ENCODE measurements at places on chromosomes 7 and 10.

GRCh38 chr10:63766745-63767137 is 245.5 kb downstream of the REEP3 start:
- no peak for DNase-seq

DNA sequence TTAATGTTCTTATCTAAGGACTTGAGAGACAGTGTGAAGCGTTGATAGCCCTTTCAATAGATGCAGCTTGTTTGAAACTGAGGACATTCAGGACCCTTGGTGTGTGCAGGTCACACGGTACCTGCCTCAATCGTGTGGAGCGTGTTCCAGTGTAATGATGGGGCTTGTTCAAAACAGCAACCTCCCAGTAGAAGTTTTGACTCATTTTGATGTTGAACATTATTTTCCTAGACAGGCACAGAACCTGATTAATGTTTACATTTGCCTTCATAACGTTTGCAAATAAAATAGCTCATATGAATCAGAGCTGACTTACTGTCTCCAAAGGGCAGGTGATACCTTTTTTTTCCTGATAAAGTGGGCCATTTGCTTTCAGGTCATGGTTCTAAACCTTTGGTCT is 21.3 kb downstream of the RBM17 start:
- DNase-seq = no peak

GRCh38 chr7:120740348-120740747 is 117.6 kb downstream of the TSPAN12 start:
- no peak for DNase-seq

- no peak for DNase-seq
Measured at GRCh38 chr7:138349841-138350700, 110.0 kb upstream of the TRIM24 start.

- DNase-seq = no peak
Measured at GRCh38 chr10:87712913-87713616, 53.4 kb downstream of the PAPSS2 start.

DNA sequence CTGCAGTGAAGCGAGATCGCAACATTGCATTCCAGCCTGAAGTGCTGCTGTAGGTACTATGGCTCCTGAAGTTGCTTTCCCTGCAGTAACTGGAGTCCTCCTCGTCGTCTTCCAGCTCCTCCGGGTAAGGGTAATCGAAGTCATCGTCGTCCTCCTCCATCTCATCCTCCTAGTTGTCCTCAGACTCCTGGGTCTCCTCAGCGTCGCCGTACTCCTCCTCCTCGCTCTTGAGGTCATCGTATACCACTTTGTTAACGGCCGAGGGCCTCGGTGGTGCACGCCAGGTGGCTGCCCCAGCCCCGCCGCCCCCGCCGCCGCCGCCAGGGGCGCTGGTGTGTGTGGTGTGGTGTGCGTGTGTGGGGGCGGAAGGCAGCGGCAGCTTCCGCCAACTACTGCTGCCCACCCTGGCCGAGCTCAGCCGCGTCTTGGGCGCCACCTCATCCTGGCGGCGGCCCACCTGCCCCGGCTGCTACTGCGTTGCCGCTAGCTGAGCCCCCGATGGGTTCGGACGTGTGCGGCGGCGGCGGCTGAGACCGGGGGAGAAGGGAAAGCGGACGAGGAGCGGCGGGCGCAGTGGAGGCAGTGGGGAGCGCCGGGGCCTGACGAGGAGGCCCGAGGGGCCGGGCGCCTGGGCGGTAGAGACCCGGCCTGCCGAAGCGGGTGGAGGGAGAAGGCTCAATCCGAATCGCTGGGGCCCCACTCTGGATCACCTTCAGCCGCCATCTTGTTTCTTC is 11.8 kb upstream of the ACBD5 start:
- no peak for DNase-seq

DNA sequence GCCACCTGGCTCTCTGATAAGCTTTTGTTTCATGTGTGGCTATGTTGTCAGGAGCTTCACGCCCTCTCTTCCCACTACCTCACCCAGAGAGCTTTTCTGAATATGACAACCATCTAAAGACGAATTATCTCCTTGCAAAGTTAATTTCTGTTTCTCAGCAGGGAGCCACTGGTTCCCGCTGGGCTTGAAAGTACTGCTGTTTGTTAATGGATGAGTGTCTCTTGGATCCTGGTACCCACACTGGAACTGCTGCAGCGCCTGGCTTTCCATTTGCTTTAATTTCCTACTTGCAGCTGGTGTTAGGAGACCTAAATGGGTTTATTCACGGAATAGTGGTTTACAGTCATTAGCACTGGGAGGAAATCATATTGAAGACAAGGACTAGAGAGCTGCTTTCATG is 267.9 kb upstream of the LRGUK start:
- no peak for DNase-seq

DNA sequence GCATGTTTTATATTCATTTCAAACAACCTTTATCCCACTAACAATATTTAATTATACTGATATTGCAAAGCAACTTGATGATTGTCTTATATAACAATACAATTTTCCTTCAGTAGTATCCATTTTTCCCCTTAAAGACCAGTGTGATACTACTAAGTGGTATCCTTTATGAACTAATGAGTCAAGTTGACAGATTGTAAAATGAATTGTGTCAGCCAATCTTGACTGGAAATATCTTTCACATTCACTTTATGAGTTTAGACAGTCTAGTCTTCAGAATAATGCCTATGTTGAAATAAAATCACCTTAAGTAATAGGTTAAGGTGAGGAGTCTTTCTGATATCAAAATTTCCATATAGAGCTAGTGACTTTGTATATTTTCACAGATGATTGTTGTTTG is 950.0 kb upstream of the CELF2 start:
- DNase-seq = no peak

DNA sequence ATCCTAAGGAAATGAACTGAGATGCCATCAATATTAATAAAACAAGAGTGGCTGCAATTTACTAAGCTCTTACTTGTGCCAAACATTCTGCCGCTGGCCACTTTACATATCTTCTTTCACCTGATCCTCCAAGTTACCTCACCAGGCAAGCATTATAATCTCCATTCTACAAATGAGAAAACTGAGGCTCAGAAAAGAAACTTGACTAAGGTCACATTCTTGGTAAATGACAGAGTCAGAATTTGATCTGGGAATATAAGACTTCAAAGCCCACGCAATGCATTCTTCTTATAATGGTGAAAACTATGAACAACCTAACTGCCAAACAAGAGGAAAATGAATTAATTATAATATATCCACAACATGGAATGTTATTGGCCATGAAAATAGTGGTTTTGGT is 46.1 kb upstream of the SMNDC1 start:
- DNase-seq = no peak

- DNase-seq = no peak
Measured at GRCh38 chr10:132624847-132625471, 87.4 kb downstream of the INPP5A start.

DNA sequence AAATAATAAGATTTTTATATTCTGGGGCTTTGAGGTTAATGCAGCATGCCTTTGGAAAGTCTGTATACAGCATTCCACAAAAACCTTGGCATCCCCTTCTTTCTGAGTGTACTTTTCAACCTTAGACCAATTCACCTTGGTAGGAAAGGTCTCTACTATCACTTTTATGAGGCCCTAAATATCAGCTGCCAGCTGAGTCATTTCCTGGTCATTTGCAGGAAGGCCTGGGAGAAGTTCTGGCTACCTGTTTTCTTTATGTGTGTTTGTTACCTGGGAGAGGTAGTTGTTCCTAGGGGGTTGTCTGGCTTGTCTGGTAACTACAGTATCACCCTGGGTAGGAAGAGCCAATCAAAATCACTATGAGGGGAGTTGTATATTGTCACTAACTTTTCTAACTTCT is 4.1 kb downstream of the SPAM1 start:
- DNase-seq = no peak

DNA sequence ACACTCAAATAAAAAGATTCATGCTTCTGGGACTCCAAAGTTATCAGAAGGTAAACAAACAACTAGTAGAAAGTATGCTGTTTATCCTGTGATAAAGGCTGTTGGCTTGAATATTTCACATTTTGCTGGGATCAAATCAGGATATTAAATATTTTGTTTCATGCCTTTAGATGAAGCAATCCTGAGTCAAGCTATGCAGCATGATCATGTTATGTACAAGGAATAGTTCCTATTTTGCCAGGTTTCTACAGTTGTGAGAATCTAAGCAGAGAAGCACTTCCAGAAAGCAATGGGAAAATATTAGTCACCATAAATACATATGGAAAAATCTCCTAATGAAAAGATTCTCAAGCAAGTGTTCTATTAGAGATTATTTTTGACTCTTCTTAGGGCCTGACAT is 262.8 kb upstream of the PCDH15 start:
- DNase-seq = no peak

GRCh38 chr7:53485354-53485753 is 449.9 kb downstream of the POM121L12 start:
- DNase-seq = no peak

GRCh38 chr7:92969061-92969460 is 132.7 kb upstream of the CDK6 start:
- DNase-seq = no peak

GRCh38 chr10:61761825-61762217 is 99.1 kb downstream of the CABCOCO1 start:
- no peak for DNase-seq

GRCh38 chr10:31171402-31172083 is 139.9 kb upstream of the ZNF438 start:
- no peak for DNase-seq

GRCh38 chr10:117454502-117454901 is 79.3 kb upstream of the PDZD8 start:
- DNase-seq = no peak

- no peak for DNase-seq
Measured at GRCh38 chr10:51955696-51956095, 256.3 kb upstream of the CSTF2T start.

DNA sequence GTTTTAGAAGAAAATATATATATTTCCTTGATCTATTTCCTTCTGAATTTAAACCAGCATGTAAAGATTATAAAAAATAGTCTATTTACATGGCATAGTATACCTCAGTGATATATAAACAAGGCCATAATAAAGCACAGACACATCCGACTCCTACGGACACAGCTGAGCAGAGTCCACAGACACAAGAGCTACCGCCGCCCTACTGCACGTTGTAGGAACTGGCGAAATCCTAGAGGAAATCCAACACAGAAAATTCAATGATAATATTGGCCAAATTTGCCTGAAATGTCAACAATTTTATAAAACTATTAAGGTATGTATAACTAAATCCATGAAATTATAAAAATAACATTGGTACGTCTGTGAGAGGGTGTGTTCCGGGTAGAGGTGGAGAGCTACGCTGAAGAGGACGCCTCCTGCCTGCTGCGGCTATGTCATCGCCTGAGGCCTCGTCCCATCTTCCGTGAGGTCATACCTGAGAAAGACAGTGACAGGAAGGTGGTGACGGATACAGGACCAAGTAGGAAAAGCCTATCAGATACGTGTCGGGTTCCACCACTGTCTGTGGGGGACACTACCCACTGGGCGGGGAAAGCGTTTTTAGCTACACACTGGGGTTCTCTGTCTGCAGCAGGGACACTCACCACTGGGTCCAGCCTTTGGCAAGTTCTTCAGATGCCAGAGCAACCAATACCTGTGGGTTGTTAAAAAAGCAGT is 29.3 kb upstream of the NCAPG2 start:
- DNase-seq = no peak

- DNase-seq = no peak
Measured at GRCh38 chr10:95697429-95697828, 3.7 kb upstream of the TCTN3 start.

DNA sequence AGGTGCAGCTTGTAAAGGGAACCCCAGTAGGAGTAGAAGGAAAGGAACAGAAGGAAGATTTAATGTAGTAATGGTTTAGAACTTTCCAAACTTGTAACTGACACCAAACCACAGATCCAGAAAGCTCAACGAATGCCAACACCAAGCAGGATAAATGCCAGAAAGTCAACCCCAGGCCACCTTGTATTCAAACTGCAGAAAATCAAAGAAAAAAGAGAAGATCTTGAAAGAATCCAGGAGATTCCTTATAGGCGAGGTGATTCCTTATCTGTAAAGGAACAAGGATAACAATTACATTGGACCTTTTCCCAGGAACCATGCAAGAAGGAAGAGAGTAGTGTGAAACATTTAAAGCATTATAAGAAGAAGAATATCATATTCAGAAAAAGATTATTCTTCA is 93.6 kb downstream of the NKX6-2 start:
- no peak for DNase-seq

DNA sequence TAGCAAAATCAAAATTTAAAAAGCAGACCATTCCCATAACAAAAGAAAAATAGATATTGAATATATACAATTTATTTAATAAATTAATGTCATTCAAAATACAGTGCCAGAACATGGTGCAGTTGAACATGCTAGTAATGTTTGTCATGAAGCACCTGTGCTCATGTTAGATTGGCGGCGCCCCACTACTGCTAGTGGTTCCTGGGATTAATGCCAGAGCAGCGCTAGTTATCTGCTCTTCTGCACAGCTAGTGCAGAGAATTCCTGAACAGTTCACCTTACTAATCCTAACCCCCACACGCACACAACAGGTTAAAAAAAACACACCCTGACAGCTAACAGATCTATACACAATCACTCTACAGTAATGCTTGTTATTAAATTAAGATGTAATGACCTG is 23.4 kb downstream of the KBTBD2 start:
- no peak for DNase-seq

DNA sequence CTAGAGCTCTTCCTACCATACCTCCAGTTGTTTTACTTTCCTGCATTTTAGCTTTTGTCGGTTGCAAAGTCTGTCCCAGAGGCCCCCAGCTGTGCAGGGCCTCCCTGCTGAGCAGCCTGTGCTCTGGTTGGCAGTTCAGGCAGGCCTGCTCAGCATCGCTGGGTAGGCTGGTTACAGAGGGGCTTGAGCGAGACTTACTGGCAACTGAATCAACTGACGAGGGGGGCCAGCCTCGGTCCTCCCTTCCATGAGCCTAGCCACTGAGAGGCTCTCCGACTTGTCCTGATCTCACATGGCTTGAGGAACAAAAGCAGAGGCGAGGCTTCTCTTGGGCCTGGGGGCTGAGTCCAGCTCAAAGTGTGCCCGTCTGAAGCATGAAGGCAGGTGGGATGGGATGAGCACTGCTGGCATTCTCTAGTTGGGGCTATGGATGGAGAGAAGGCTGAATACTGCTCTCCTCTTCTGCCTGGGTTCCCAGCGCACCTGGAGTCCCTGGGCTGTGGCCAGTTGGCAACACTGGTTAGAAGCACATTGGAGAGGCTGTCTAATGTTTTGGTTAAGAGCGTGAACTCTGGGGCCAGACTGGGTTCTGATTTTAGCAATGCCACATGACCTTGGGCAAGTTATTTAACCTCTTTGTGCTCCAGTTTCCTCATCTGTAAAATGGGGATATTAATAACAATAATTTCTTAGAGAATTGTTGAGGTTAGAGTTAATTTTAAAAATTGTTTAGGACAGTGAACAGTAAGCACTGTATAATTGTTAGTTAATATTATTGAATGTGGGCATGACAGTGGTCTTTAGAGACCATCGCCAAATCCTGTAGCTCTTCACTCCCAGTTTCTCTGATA is 6.9 kb upstream of the SFRP5 start:
- no peak for DNase-seq

DNA sequence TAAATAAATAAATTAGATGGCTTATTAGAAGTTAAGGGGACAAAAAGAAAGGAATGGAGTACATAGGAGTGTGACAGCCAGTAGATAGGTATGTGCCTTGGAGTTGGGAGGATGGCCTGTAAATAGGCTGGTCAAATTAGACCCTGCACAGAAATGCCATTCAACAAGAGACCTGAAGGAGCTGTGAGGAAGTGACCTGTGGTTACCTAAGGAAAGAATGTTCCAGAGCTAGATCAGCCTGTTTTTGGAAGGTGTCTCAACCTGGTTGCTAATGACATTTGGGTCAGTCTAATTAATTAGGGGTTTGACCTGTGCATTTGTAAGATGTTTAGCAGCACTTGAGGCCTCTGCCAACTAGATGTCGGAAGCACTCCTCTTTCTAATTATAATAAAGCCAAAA is 315.3 kb upstream of the PLXDC2 start:
- DNase-seq = no peak

All from cerebellar nuclear complex (tissue), 1 donor.